ENCODE measurements at places on chromosomes 1 and 21. TPM values are rescaled to one million over a fixed set of nuclear protein-coding genes. Genes with fewer than 3 reads are reported as not detected.

DNA sequence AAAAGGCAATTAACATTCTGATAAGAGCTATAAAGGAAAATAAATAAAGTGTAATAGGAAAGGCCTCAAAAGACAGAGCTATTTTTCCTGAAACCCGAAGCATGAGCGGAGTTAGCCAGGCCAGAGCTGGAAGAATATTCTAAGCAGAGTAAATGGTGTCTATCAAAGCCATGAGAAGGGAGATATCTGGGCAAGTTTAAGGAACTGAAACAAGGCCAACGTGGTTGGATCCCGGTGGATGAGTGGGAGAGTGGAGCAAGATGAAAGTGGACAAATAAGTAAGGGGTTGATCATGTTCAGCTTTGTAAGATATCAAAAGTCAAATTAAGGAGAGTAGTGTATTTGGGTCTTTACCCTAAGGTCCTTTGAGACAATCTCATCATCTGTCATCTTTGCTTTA, 234.0 kb downstream of the TM2D1 start:
- no peak for DNase-seq

DNA sequence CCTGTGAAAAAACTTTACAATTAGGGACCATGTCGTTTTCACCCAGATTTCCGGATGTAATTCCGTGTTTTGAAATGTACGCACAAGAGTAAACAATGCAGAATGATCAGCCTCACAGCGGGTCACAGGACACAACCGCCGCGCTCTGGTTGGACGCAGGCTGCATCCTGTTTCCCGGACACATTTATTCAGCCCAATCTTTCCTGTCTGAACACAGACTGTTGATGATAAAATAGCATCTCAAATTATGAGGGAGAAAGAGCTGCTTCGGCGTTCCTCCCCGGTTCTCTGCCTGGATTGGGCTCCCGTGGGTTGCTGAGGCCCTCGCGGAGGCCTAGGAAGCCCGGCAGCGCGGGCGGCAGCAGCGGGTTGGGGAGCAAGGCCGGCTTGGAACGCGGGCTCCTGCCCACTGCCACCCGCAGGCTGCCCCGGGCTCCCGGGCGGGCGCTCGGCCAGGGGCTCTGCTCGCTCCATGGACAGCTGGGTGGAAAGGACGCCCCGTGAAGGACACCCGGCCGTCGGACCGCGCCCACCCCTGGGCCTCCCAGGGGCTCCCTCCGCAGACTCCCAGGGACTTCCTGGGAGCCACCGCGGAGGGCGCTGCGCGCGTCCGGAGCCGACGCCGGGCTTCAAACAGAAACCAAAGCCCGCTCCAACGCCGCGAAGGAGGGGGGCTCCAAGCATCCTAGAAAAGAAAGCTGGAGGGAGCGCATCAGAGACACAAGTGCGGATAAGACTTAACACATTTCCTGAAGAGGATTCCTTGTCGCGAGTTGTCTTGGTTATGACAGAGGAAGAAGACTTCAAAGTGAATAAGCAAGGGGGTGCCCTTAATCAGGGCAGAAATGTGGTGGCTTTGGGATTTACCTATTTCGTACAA, 122.3 kb downstream of the ESRRG start:
- peak; percentile 67 for DNase-seq

DNA sequence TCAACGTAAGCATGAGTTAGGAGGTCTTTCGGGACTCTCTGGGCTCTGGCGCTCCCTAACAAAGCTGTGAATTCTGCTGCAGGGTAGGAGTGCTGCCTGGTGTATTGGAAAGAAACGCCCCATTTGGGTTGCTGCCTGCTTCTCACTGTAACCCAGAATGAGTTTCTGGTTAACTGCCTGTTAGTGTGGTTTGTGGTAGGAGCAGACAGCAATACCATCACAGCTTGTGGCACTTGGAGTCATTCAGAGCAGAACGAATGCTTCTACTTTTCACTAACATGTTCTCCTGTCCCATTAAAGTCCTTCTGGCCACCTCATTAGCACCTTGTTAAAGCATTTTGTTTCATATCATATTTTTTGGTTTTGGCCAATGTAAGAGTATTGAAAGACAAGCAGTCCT, 18.1 kb downstream of the MAP3K7CL start:
- DNase-seq = peak; percentile 33

- DNase-seq = no peak
These were observed 44.9 kb downstream of the CC2D1B start for GRCh38 chr1:52321061-52321460.

DNA sequence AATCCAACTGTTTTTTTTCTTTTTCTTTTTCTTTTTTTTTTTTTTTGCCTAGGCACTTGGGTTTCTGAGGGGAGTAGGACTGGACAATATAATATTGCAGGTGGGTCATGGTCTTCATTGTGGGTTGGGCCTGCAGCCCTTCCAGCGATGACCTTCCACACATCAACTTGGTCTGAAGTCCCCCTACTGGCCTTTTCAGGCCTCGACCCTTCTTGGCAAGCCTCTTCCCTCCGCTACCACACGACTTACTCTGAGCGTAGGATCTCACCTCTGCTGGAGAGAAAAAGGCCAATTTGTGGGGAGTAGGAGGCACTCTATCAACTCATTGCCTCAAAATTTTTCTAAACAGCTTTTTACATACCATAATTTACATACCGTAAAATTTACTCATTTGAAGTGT, 51.1 kb upstream of the GRIK3 start:
- DNase-seq = no peak

- no peak for DNase-seq
These were observed 45.4 kb downstream of the C1orf185 start for GRCh38 chr1:51147394-51147793.

DNA sequence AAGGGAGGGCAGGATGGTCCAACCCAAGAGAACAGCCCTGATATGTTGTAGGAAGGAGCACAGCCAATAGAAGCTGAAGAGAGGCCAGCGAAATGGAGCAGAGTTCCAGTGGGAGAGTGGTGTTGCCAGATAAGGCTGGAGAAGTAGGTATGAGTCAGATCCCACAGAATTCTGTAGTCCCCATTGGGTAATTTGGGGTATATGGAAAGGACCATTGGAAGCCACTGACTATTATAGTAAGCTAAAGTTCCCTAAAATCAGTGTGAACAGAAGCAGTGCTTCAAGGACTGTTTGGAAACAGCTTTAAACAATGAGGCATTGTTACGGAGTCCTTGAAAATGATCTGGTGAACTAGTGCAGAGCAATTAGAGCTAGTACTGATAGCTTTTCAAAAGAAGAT, 63.0 kb downstream of the DISP1 start:
- no peak for DNase-seq

GRCh38 chr1:151472856-151473731, 13.8 kb upstream of the POGZ start:
- no peak for DNase-seq

DNA sequence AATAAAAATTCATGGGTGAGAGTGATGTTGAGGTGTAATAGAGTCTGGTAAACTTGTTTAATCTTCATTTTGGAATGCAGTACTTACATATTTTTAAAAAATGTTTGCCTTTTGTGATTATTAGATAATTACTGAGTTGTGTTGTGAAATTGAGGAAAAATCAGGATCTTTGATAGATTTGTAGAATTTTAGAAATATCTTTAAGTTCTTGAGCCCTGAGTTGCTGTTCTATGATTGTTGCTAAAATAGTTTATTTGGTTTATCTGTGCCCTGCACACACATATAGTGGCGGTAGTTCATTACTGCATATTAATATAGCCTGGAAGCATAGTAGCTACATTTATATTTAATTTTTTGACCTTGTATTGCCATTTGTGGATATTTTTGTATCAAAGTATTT, 1.6 kb downstream of the B3GALT2 start:
- no peak for DNase-seq

GRCh38 chr1:201643835-201644104, 104.8 kb downstream of the NAV1 start:
- DNase-seq = no peak

GRCh38 chr1:107563441-107563840, 401.5 kb downstream of the VAV3 start:
- DNase-seq = no peak

GRCh38 chr1:228403231-228403631, 3.4 kb downstream of the TRIM11 start:
- DNase-seq = no peak

- DNase-seq = peak; percentile 38
These were observed 240.2 kb downstream of the USH2A start for GRCh38 chr1:216183007-216183406.

- DNase-seq = peak; percentile 62
These were observed 273.8 kb downstream of the FAM72C start for GRCh38 chr1:143698016-143698415.

DNA sequence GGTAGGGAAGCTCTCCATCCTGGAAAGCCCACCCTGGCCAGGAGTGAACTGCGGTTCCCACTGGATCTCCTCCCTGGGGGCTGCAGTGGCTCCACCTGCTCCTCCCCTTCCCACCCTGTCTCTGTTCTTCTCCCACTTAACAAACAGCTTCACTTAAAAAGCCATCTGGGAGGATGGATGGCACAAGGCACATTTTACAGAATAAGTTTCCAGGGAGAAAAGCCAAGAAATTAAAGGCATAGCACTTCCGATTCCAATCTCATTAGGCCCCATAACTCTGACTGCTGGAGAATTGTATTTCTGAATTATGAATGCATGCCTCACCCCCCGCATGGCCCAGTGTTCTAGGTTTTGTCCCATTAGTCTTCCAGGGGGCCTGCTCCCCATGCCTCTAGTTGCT, 718.3 kb downstream of the PTPRU start:
- DNase-seq = no peak

- peak; percentile 62 for DNase-seq
These were observed 8.7 kb upstream of the PIK3C2B start for GRCh38 chr1:204503122-204503912.

GRCh38 chr1:51912881-51913280, 34.4 kb upstream of the NRDC start:
- DNase-seq = no peak

DNA sequence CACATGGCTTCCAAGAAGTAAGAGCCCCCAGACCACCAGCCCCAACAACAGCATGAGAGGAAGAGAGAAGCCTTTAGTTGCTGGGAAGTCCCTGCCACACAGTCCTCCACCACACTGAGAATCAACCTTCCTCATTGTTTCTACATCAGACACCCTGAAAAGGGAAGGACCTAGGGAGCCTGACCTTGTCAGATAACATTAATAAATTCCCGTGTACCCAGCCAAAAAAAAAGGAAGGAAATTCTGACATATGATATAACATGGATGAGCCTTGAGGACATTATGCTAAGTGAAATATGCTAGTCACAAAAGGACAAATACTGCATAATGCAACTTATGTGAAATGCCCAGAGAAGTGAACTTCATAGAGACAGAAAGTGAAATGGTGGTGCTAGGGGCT, 65.6 kb upstream of the ARHGAP29 start:
- no peak for DNase-seq

DNA sequence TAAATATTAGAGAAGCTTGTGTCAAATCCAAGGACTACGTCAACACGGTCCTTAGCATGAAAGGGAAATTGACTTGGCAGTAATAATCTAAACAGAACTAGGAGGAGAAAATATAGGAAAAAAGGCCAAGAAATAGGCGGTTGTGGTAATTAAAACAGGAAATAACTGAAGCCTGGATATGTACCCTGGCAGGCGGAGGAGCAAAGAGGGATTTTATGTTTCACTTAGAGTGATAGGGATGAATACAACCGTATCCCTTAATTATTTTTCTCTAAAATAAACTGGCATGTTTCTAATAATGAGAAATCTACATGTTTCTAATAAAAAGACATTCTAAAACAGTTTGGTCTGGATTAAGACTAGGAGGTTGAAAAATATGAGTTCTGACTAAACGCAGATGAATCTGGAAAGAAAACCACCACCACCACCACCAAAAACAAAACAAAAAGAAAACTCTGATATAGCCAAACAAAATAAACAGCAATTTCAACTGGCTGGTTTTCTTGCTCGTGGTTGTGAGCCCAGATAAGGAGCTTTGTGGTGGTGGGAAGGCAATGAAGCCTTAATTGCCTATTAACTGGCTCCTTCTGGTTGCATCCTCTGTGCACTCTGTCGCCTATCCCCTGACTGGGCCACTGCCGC, 334.2 kb upstream of the SNX7 start:
- DNase-seq = no peak

- DNase-seq = peak; percentile 50
These were observed 76.4 kb downstream of the TGFB2 start for GRCh38 chr1:218421531-218421930.

DNA sequence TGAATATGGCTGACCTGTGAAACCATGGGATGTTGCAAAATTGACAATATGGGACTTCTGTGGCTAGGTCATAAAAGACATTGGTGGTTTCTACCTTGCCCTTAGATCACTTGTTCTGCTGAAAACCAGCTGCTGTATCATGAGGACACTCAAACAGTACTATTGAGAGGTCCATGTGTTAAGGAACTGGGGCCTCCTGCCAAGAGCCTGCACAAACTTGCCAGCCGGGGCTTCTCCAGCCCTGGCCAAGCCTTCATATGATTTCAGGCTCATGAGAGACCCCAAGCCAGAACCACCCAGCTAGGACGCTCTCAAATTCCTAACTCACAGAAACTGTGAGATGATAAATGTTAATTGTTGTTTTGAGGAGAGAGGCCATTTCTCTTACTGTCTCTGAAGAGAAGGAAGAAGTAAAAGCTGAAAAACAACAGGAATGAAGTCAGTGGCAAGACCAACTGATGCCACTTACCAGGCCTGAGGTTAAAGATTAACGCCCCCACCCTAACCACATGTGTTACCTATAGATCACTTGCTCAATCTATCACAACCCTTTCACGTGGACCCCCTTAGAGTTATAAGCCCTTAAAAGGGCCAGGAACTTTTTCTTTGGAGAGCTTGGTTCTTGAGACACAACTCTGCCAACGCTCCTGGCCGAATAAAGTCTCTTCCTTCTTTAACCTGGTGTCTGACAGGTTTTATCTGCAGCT, 3.9 kb upstream of the PITHD1 start:
- no peak for DNase-seq

DNA sequence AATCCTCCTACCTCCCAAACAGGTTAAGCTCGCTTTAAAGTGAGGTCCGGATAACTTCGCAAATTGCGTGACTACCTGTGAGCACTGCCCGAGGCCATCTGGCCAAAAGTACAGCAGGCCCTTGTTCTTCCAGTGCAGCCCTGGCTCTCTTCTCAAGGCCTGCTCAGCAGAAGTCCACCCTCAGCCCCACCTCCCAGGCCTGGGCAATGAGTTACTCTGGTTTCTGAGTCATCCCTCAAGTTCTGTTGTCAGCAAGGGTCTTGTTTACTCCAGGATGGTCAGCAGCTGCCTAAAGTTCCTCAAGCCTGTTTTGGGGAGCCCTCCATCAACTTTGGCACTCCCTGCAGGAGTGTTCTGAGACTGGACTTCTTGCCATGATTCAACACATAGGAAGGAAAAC, 101.7 kb downstream of the BCAR3 start:
- DNase-seq = peak; percentile 71

GRCh38 chr1:167116174-167116573, 22.3 kb downstream of the STYXL2 start:
- DNase-seq = no peak

Gene CCDC17
- total RNA-seq = 0.94 TPM

Gene SYDE2
- total RNA-seq = 3.7 TPM

Gene CHI3L2
- 1.0 TPM for total RNA-seq

Gene C1orf210
- not detected for total RNA-seq

Gene KIRREL1
- total RNA-seq = 68.8 TPM

Gene OXCT2
- total RNA-seq = not detected

Gene TFF2
- not detected for total RNA-seq
